ENCODE measurements at places on chromosomes 2 and 18. TPM values are rescaled to one million over a fixed set of nuclear protein-coding genes. Genes with fewer than 3 reads are reported as not detected.

GRCh38 chr2:127700527-127701192 lies 637 bp upstream of the SFT2D3 start:
- DNase-seq, result peak; percentile 92

Gene MYO1B
- total RNA-seq, result 2.5 TPM

Gene EMILIN1
- total RNA-seq, result 1.1 TPM

- DNase-seq, result no peak
These were observed 520.5 kb downstream of the KCNJ3 start for GRCh38 chr2:155218945-155219344.

- DNase-seq, result no peak
These were observed 102.6 kb downstream of the HDAC4 start for GRCh38 chr2:239298116-239298804.

- DNase-seq, result no peak
These were observed 72.9 kb downstream of the PRKCE start for GRCh38 chr2:45724335-45724734.

- DNase-seq, result peak; percentile 92
These were observed 217.8 kb downstream of the OSR1 start for GRCh38 chr2:19140463-19141208.

DNA sequence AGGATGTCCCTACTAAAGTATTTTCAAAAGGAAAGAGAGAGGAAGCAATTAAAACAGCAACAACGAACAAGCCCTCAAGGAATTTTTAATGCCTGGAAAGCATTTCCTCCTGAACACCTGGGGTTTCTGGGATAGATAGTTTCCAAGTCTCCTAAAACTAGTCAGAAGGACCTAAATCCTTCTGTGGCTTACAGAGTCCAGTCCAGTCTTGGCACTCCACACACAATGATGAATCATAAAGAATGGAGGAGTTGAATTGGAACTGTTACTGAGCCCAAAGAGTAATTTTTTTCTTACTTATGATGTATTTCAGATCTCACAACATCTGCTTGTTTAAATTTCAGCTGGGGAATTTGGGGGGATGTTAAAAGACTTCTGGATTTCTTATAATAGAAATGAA lies 144.6 kb upstream of the SETBP1 start:
- DNase-seq, result no peak

DNA sequence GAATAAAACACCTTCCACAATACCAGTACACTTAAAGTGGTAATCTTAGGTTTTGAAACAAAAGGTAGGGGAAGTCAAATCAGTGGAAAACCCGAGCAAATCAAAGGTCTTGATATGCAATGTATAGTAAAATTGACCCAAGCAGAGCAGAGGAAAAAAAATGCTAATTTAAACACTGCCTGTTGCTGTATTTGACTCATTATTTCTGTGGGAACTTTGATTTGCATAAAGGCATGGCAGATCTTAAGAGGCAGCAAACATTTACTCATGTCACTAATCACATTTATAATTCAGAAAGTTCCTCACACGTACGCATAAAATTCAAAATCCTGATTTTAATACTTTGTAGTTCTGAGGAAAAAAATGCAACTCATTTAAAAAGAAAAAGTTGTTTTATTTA lies 64.4 kb downstream of the IKZF2 start:
- DNase-seq, result no peak

Gene DSEL
- total RNA-seq, result 0.47 TPM

GRCh38 chr18:61001138-61001537 lies 332.1 kb upstream of the CDH20 start:
- DNase-seq, result no peak

DNA sequence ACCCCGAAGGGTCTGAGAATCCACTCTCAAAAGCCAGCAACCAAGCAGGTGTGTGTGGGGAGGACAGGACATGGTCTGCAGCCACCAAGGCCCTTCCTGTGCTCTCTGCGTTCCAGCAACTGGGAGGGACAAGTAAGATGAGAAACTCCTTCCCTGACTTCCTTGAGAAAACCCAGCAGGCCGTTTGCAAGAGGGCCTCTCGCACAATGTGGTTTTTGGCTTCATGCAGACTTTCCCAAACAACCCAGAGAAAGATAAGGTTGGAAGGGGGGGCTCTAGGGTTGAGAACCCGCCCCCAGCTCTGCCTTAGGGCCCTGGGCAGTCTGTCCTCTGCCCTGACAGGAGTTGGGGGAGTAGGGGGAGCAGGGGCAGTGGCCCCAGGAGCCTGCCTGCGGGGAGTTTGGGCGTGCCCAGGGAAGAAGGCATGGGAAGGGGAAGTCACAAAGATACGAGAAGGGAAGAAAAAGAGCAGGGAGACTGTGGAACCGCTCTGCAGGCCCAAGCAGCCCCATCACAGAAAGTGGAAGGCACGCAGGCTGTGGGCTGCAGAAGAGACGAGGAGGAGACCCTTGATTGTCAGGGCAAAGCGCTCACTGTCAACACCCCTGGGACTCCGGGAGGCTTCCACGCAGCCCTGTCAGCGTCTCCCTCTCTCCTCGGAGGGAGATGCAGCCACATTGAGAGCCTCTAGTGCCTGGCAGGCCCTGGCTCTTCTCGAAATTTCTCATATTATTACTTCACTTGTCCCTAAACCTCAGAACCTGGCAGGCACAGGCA lies 99.8 kb downstream of the SMAD7 start:
- DNase-seq, result no peak

- no peak for DNase-seq
These were observed 60.7 kb upstream of the ITGA4 start for GRCh38 chr2:181396256-181397123.

DNA sequence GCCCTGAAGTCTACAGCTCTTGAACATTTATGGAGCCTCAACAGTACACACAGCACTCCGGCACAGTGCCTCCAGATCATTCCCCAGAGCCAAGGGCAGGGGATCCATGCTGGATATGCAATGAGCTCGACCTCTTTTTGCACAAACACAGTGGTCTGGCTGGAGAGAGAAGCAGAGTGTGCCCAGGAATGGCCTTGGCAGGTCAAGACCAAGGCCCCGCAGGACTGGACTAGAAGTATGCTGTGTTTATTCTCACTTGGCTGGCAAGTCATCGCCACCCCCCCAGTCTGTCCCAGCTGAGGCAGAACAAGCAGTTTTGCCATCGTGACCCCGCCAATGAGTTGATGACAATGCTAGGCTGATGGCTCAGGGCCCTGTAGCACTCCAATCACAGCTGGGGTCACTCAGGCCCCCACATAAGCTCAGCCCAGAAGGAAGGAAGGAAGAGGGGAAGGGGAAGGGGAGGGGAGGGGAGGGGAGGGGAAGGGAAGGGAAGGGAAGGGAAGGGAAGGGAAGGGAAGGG lies 212.1 kb downstream of the TTC32 start:
- DNase-seq, result no peak

Gene TCF7L1
- total RNA-seq, result not detected

- DNase-seq, result no peak
These were observed 185.6 kb upstream of the SALL3 start for GRCh38 chr18:78794071-78794430.

Gene MARCHF4
- total RNA-seq, result not detected

GRCh38 chr2:231015478-231015877 lies 19.6 kb downstream of the SPATA3 start:
- no peak for DNase-seq

Gene OSBPL1A
- 13.7 TPM for total RNA-seq

DNA sequence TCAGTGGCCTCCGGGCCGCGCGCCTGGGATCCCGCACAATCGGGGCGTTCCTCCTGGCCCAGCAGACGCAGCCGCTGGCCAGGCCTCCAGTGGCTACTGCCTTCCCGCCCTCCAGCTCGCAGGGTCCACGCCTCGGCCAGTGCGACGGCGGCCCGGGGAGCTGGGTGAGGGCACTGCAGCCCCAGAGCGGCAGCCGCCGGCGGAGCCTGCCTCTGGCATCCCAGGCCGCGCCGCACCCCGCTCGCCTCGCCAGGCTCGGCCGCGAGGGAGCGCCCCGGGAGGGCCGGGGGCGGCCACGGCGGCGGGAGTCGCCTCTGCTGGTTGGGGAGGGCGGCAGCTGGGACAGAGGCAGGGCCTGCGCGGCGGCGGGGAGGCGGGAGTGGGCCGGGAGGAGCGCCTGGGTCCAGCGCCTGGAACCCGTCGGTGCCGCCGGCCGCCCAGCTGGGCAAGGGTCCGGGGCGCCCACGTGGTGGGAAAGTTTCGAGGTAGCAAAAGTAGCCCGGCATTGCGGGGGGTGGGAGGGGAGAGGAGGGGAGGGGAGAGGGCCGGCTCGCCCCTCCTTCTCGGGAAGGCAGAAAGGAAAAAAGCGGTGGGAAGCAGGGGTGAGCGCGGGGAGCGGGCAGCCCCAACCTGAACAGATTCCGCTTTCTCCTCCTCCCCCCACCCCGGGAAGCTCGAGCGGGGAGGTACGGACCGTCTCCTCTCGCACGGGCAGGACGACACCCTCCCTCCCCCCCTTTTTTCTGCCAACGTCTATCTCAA lies 1.5 kb upstream of the INHBB start:
- no peak for DNase-seq

DNA sequence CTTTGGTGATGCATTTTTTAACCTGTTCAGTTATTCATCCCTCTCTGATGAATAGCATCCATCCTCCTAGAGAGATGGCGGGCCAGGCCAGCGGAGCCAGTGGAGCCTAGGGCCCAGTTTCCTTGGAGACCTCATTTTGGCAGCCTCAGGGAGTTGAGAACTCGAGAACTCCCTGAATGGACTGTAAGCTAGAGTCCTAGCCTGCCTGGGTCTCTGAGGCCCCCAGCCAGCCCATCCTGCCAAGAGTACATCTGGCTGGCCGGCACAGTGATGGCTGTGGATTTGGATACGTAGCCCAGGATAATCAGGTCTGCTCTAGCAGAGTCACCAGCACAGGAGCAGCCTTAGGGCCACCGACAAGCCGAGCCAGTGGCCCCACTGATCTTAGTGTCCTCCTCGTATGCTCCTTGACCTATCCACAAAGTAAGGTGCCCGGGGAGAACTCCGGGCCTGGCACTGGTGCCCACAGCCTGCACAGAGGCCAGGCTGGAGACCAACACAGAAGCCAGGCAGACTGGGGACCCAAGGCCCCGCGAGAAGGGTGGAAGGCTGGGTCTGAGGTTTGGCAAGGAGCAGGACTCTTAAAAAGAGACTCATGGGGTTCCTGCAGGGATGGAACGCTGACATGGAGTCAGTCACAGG lies 110.5 kb upstream of the MCFD2 start:
- no peak for DNase-seq

Gene TOGARAM2
- total RNA-seq, result 0.20 TPM

DNA sequence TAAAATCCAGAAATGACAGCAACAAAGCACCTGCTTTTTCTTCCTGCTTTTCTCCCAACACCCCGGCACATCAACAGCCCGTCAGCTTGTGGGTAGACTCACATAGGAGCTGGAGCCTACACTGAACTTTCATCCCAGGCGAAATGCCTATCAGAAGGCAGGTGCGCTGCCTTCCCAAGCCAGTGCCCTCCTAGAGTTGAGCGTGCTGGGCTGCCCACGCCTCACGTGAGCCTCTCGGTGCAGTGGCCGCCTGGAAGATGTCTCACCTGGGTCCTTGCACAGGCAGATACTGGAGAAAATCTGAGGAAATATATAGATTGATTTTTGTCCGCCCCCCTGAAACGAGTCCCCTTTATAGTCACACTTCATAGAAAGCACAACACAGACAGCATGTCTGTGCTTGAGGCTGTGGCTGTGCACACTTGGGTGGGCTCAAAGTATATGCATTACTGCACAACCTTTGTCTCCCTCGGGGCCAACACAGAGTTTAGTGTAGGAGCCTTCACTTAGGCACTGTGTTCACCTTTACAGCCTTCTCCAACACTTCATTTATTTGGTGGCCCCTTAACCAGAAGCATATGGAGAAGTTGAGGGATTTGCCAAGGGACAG lies 112.5 kb downstream of the SMAD7 start:
- no peak for DNase-seq

Gene GRP
- total RNA-seq, result not detected

DNA sequence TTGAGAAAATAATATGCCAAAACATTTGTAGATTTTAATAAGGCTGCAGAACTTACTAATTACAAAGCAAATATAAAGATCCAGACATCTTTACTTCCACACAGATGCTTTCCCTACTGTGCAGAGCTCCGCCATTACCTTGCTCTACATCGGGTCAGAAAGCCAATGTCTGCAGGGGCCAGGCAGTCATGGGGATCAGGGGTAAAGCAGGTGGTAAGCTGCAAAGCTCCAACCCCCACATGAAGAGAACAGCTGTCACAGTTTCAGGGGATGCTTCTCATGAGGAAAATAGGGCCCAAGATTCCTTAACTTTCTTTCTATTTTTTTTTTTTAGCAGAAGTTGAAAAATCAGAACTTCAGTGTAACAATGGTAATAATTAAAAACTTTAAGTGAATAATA lies 102.7 kb downstream of the DCC start:
- DNase-seq, result no peak

GRCh38 chr18:31677592-31677991 lies 6.8 kb downstream of the B4GALT6 start:
- no peak for DNase-seq

GRCh38 chr2:223315813-223316212 lies 263.8 kb downstream of the KCNE4 start:
- DNase-seq, result no peak

GRCh38 chr2:70627211-70627898 lies 73.7 kb upstream of the TGFA start:
- DNase-seq, result peak; percentile 61

DNA sequence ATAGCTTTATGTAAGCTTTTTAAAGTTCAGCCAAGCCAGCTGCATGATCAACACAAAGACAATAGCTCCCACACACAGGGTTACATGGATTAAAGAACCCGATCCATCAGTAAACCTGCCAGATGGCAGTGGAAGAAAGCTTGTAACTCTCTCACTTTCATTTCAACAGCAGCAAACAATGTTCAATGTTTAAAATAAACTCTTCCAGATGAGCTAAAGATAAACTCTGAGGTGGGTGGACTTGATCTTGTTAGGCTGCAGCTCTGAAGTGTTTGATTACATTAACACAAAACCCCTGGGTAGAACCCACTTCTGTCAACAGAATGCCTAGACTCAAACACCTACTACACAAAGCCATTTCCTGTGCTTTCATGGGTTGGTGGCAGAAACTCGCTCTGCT lies 13.9 kb downstream of the RDH14 start:
- DNase-seq, result no peak

- no peak for DNase-seq
These were observed 187.3 kb downstream of the NCKAP5 start for GRCh38 chr2:133380991-133381390.

Gene KIAA2012
- 0.05 TPM for total RNA-seq

GRCh38 chr2:29114586-29114945 lies 649 bp upstream of the CLIP4 start:
- peak; percentile 54 for DNase-seq

Gene TMEM198
- total RNA-seq, result 5.6 TPM

DNA sequence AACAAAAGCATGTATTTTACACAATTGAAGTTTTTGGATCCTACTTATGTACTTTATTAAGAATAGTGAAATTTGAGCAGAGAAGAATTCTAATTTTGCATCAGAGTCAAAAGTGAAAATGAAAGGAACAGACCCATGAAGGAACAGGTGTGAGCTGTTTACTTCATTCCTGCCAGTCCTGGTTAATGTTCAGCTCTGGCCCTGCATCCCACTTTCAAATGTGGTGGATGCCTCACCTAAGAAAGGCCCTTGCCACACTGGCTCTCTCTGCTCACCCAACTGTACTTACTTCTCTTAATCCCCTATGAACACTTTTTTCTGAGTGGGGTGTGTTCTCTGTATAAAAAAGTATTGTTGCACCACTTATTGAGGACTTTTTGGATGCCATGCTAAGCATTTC lies 22.2 kb downstream of the FAM110C start:
- DNase-seq, result peak; percentile 40

GRCh38 chr18:40018266-40018665 lies 1936.8 kb upstream of the PIK3C3 start:
- DNase-seq, result no peak

Gene FOXD4L1
- total RNA-seq, result not detected

- DNase-seq, result no peak
These were observed 154.2 kb downstream of the KCTD1 start for GRCh38 chr18:26394047-26394654.

Gene TMEM37
- 2.1 TPM for total RNA-seq
